ENCODE measurements at places on chromosomes 1 and 21. TPM values are rescaled to one million over a fixed set of nuclear protein-coding genes. Genes with fewer than 3 reads are reported as not detected.

- H3K4me3 ChIP-seq: no peak overlapping the region
- H3K4me1 ChIP-seq: no peaks in the 10 kb centered on the region
- H3K27ac ChIP-seq: no peak overlapping the region
- H3K36me3 ChIP-seq: no peaks in the 10 kb centered on the region
- no peaks in the 10 kb centered on the region for H3K27me3 ChIP-seq
Observed at GRCh38 chr1:84757301-84757700, 67.0 kb upstream of the SSX2IP start.

DNA sequence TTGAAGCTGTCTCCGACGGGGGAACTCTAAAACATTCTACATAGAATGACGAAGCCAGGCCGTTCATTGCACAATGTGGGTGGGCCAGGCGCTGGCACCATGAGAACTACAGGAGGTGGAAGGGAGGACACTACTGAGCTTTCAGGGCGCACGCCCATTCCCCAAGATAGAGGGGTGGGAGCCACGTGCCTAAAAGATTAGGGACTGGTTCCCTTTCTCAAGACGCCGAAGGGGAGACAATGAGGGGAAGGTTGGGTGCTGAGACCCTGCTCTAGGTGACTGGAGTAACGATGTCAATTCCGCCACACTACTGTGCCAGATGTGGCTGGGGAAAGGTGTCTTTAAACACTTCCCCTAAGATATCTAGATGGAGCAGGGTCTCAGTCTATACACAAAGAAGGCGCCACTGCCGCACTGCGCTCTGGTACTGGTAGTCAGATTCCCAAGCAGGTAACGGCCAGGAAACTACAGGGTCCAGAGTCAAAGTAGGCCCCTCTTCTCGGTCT, 782 bp downstream of the CSDE1 start:
- H3K27ac ChIP-seq: peak overlapping the region; percentile 76
- H3K36me3 ChIP-seq: peaks cover 12% of the 10 kb centered on the region
- DNase-seq: no peak
- peaks cover 9% of the 10 kb centered on the region for H3K4me1 ChIP-seq
- no peaks in the 10 kb centered on the region for H3K27me3 ChIP-seq

- no peaks in the 10 kb centered on the region for H3K4me1 ChIP-seq
- no peak overlapping the region for H3K4me3 ChIP-seq
- no peak overlapping the region for H3K27ac ChIP-seq
- no peaks in the 10 kb centered on the region for H3K27me3 ChIP-seq
- no peak for DNase-seq
Observed at GRCh38 chr1:68673771-68674170, 176.9 kb upstream of the DEPDC1 start.

DNA sequence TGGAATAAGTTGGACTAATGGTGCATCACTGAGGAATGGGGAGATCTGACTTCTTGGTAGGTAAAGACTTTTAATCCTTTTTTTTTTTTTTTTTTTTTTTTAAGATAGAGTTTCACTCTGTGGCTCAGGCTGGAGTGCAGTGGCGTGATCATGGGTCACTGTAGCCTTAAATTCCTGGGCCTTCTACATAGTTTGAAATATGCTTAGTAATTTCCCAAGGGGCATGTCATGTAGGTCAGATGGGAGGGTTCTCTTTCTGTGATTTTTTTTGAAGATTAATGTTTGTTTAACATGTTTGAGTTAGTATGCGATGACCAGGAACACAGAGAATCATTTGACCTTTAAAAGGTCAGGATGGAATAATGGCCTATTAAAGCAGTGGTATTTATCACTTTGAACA, 129.1 kb downstream of the S1PR1 start:
- no peak overlapping the region for H3K27ac ChIP-seq
- DNase-seq: no peak
- H3K36me3 ChIP-seq: no peaks in the 10 kb centered on the region
- no peak overlapping the region for H3K4me3 ChIP-seq

- no peaks in the 10 kb centered on the region for H3K27me3 ChIP-seq
- H3K27ac ChIP-seq: no peak overlapping the region
- no peak overlapping the region for H3K4me3 ChIP-seq
- H3K4me1 ChIP-seq: no peaks in the 10 kb centered on the region
Observed at GRCh38 chr1:160935527-160936258, 18.9 kb downstream of the ITLN2 start.

DNA sequence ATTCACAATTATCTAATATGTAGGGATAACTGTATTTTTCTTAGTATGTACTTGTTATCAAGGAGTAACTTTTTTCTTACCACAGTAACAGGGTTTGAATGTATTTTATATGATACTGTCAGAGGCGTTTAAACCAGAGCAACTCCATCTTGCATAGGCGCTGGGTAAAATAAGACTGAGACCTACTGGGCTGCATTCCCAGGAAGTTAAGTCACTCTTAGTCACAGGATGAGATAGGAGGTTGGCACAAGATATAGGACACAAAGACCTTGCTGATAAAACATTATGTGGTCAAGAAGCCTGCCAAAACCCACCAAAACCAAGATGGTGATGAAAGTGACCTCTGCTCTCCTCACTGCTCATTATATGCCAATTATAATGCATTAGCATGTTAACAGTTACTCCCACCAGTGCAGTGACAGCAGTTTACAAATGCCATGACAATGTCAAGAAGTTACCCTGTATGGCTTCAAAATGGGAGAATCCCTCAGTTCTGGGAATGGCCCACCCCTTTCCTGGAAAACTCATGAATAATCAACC, 64.8 kb downstream of the RPE65 start:
- no peaks in the 10 kb centered on the region for H3K4me1 ChIP-seq
- no peaks in the 10 kb centered on the region for H3K27me3 ChIP-seq
- DNase-seq: no peak
- peaks cover 30% of the 10 kb centered on the region for H3K36me3 ChIP-seq

DNA sequence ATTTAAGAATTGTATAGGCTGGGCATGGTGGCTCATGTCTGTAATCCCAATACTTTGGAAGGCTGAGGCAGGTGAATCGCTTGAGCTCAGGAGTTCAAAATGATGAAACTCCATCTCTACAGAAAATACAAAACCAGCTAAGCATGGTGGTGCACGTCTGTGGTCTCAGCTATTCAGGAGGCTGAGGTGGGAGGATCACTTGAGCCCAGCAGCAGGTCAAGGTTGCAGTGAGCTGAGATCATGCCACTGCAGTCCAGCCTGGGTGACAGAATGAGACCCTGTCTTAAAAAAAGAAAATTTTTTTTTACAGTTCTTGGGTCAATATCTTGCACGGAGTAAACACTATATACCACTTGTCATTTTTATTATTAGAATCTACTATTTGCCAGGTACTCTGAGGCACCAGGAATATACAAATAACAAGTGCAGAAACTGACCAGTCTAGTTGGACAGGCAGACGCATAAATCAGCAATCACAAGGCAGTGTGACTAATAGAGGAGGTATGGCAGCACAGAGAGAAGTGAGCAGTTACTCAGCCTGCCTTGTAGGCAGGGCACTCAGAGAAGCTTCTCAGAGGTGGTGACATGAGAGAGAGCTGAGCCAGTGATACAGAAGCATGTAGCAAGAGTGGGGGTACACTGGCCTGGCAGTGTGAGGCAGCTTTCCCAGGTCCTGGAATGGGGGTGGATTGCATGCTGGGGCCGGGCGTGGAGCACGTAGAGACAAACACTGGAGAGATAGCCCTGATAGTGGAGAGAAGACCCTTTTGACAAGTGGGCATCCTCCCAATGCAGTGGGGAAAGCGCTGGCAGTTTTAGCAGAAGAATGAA, 8.0 kb downstream of the PHLDA3 start:
- H3K27ac ChIP-seq: no peak overlapping the region
- no peak overlapping the region for H3K4me3 ChIP-seq
- H3K27me3 ChIP-seq: no peaks in the 10 kb centered on the region
- H3K36me3 ChIP-seq: peaks cover 16% of the 10 kb centered on the region
- peaks cover 6% of the 10 kb centered on the region for H3K4me1 ChIP-seq

DNA sequence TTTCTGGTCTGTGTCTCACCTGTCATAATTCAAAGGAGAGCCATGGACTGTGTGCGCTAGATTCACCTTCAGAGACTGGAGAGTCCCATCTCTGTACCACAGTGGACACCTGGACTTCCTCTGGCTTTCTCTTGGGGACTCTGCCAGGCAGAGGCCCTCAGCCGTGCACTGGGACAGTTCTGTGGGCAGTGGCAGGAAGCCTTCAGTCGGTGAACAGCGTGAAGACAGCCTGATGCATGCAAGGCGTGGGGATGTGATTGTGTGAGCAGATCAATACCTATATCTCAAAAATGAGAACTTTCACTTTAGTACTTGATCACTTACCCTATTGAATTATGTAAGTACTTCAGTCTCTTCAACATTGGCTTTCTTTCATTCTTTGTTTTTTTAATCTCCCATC, 245.3 kb downstream of the DISC1 start:
- H3K4me3 ChIP-seq: no peak overlapping the region
- H3K27ac ChIP-seq: no peak overlapping the region
- H3K4me1 ChIP-seq: peaks cover 4% of the 10 kb centered on the region
- DNase-seq: no peak
- H3K36me3 ChIP-seq: peaks cover 4% of the 10 kb centered on the region
- H3K27me3 ChIP-seq: no peaks in the 10 kb centered on the region

- DNase-seq: no peak
- no peaks in the 10 kb centered on the region for H3K27me3 ChIP-seq
- H3K4me3 ChIP-seq: no peak overlapping the region
- H3K27ac ChIP-seq: no peak overlapping the region
Observed at GRCh38 chr1:2935184-2935583, 86.1 kb upstream of the ACTRT2 start.

DNA sequence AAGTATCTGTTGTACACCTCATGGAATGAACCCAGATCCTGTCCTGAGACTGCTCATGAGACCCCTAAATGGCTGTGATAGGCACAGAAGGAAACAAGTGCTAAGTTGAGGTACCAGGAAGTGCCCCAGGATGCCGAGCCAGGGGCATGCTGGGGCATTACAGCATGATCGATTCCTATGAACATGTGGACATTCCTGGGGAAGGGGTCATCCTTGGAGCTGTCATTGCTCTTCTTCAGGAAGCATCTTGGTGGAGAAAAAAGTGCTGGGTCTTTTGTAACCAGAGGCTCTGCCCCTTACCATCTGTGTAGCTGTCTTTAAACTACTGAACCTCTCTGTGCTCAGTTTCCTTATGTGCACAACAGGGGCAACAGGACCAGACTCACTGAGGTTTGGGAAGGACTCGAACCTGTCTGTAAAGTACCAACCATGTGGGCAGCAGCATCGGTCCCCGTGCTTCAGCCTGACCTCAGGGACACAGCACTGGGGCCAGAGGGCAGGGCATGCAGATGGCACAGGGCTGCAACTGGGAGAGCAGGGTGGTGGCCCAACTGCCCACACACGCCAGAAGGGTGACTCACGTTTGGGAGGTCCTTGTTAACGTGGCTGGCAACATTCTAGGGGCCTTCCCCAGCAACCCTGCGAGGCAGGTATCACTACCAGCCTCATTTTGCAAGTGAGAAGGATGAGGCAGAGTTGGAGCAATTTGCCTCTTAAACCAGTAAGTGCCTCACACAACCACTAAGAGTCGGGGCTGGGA, 142.3 kb upstream of the EDN2 start:
- H3K27me3 ChIP-seq: no peaks in the 10 kb centered on the region
- no peaks in the 10 kb centered on the region for H3K4me1 ChIP-seq
- no peak overlapping the region for H3K27ac ChIP-seq
- H3K4me3 ChIP-seq: no peak overlapping the region

DNA sequence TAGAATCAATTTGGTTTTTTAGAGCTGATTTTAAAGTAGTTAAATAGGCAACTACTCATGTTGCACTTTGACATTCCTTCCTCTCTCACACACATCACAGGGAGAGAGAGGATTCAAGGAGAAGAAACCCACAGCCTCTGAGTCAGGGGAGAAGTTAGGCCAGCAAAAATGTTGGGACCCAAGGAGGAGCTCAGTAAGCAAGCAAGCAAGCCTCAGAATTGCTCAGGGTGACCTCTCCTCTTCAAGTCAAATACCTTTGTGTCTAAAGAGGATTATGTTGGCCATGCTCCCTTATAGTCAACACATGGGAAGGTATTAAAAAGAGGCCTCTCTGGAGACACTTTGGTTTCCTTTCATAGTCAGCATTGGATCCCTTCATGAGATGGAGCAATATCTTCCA, 80.5 kb upstream of the WARS2 start:
- H3K27ac ChIP-seq: no peak overlapping the region
- H3K27me3 ChIP-seq: no peaks in the 10 kb centered on the region
- no peak overlapping the region for H3K4me3 ChIP-seq

DNA sequence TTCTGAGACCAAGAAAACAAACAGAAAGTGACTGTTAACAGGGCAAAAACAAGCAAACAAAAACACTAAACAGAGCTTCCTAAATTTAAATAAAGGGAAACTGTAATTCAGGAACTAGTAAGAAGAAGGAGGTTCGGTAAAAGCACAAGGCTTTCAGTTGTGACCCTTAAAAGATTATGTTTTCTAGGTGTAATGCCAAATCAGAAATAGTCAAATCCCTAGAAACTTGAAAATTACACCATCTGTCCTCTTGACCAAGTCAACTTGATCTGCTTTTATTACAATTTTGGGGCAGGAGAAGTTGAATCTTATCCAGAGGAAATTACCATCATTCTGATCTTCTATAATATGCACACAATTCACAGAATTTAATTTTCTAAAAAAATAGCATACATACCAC, 754.0 kb upstream of the ADGRL4 start:
- no peaks in the 10 kb centered on the region for H3K4me1 ChIP-seq
- H3K27me3 ChIP-seq: no peaks in the 10 kb centered on the region
- H3K36me3 ChIP-seq: no peaks in the 10 kb centered on the region
- no peak overlapping the region for H3K27ac ChIP-seq
- no peak overlapping the region for H3K4me3 ChIP-seq

FMO3 gene
- total RNA-seq: not detected

DNA sequence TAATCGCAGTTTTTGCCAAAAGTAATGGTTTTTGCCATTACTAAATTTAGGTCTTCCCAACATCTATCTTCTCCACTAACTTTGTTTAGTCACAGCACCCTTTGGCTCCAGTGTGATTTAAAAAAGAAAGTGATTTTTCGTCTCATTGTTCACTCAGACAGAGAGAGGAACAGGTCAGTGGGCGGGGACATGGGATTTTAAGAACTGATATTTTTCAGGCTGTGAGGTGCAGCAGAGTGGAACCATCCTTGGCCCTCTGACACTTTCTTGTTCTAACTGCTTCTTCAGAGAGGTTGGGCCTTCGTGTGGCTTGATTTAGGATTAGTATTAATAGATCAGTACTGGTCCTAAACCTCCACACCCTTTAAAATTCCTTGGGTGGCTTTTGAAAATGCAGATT, 38.8 kb downstream of the CASQ2 start:
- H3K4me1 ChIP-seq: no peaks in the 10 kb centered on the region
- no peaks in the 10 kb centered on the region for H3K27me3 ChIP-seq
- H3K4me3 ChIP-seq: no peak overlapping the region

SLC25A34 gene
- total RNA-seq: 1.5 TPM

Data from H9 (cell line).